ENCODE measurements at places on chromosomes 3 and 15.
A peak's percentile ranks its signal among the peaks of the same experiment; 100 is the strongest.

DNA sequence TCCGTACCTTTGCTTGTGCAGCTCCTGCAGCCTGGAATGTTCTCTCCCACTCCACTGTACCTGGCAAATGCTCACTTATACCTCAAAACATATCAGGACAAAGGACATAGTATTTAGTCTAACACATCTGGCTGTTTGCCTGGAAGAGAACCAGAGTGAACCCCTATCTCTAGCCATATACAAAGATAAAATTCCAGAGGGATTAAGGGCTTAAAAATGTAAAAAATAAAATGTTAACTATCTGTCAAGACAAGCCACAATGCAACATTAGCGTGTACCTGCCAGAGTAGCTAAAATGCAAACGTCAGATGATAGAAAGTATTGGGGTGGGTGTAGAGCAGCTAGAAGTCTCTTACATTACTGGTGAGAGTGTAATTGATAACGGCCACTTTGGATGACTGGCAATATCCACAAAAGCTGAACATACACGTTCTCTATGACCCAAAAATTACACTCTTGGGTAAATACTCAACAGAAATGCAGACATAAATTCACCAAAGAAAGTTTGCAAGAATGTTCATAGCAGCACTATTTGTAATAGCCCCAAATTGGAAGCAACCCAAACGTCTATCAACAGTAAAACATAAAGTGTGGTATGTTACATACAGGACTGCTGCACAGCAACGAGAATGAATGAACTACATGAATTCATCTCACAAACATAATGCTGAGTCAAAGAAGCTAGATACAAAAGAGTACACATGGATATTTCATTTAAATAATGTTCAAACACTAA is 18.2 kb upstream of the ADPGK start:
- DNase-seq, result no peak

DNA sequence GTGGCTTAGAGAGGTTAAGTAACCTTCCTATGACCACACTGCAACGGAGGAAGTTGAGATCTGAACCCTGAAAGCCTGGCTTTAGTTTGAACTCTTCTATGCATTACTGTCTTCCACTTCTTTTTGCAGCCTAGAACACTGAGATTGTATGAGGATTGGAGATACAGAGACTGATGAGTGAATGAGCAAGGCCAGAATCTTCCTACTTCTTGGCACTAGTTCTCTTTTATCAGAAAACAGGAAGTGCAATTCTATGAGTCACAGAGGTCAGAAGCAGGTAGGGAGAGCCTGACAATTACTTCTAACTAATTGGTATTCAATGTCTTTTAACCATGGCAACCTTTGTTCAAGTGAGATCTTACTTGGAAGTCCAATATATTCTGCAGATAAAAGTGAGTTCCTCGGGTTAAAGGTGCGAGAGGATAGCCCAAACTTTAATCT is 219.0 kb downstream of the SHQ1 start:
- DNase-seq, result peak; percentile 31

GRCh38 chr3:101050866-101051265 is 57.6 kb upstream of the ABI3BP start:
- DNase-seq, result no peak

DNA sequence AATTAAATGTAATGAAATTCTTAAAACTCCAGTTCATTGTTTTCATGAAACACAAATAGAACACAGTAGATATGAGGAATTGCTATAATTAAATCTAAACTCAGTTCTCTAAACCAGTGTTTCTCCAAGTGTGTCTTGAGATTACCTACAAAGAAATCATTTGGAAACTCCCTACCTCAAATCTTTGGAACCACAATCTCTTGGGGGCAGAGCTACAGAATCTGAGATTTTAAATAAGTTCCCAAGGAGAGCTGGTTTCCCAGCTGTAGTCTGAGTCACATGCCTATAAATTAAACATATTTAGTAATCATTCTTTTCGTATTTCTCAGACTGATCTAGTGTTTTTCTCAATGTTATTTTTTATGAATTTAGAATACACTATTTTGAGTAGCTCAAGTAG is 17.0 kb upstream of the ACTC1 start:
- no peak for DNase-seq

- no peak for DNase-seq
Observed at GRCh38 chr3:59979542-59979941, 929.7 kb upstream of the CFAP20DC start.

GRCh38 chr15:74007820-74008371 is 13.4 kb downstream of the PML start:
- DNase-seq, result no peak

DNA sequence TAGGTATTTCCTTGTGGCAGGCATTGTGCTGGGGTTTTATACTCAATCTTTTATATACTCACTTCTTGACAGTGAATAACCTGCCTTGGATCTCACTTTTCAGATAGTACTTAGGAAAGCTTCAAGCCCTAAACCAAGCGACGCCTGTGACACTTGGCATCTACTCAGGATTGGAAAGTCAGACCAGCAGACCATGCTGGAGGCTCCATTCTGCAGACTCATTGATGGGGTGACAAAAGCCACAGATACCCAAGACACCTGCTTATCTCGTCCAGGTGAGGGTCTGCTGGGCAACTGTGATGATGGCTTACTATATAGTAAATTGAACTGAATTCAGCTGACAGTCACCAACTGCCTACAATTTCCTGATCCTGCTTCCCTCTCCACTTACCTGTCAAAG is 79.4 kb upstream of the MRPS22 start:
- no peak for DNase-seq

DNA sequence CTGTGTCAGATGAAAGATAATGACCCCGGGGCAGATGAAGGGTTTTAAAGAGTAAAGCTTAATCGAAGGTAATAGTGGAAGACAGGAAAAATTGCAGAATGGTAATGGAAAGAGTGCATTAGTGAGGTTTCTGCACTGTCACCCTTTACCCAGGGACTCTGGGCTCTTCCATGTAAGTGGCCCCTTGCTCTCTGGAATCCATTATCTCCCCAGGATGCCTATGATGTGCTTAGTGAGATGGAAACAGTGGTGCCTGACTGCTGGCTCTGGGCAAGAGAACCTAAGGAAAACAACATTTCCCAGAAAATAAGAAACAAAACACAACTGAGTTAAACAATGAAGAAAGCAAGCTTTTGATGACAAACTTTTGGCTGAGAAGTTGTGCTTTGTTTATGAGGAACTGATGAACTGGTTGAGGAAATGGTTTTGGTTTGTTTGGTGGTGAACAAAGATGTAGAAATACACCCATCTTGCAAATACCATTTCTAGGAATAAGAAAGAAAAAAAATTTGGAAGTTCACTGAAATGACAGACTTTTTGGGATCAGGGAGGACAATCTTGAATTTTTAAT is 119.9 kb upstream of the RASGRP1 start:
- no peak for DNase-seq

GRCh38 chr15:57320631-57321220 is 55.6 kb upstream of the CGNL1 start:
- no peak for DNase-seq

DNA sequence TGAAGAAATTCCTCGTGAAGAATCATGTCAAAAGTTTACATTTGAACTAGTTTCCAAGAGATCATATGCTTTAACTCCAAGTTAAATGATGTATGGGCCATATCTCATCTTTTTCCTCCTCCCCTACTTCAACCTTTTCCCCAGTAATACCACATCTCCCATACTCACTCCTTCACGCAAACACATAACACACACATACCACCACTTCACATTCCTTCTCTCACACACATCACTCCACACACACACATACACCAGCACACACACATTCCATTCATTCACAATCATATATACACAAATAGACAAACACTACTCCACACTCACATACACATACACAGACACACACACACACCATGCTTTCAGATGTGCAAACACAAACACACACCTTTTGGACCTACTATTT is 769.0 kb upstream of the NR2F2 start:
- DNase-seq, result no peak

DNA sequence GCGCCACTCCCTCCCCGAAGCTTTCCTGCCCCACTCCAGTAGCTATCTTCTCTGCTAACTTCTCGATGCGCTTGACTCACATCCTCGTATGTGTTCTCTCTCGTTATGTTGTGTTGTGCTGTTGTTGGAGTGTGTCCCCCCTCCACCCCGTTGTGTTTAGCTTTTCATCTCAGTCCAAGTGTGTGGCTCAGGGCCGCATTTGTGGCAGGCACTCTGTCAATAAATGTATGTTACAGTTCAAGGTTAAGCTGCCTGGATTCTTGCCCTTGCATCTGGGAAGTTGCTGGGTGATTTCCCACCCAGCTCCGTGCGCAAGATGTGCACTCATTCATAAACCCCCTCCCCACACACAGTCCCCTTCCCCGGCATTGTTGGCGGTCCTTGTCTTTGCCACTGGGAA is 71.9 kb downstream of the PGPEP1L start:
- DNase-seq, result no peak

DNA sequence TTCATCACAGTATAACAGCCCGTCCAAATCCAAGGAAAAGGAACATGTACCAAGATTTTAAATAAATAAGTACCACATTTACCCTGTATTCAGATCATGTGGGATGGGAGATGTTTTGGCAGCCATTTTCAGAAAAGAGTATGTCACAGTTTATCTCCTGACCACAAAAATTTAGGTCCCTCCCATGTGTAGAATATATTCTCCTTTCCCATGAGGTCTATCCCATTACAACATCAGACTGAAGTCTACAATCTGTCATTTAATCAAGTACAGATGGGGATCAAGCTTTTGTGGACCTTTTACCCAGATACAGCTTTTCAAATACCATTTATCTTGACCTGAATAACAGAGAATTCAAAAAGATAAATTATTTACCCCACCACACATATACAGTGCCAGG is 444.5 kb downstream of the PLOD2 start:
- no peak for DNase-seq

- DNase-seq, result no peak
Observed at GRCh38 chr3:179503640-179504039, 52.4 kb upstream of the GNB4 start.

GRCh38 chr15:60093273-60094067 is 89.4 kb downstream of the FOXB1 start:
- DNase-seq, result no peak

- DNase-seq, result no peak
Observed at GRCh38 chr3:45947361-45947760, 4.1 kb downstream of the CXCR6 start.

DNA sequence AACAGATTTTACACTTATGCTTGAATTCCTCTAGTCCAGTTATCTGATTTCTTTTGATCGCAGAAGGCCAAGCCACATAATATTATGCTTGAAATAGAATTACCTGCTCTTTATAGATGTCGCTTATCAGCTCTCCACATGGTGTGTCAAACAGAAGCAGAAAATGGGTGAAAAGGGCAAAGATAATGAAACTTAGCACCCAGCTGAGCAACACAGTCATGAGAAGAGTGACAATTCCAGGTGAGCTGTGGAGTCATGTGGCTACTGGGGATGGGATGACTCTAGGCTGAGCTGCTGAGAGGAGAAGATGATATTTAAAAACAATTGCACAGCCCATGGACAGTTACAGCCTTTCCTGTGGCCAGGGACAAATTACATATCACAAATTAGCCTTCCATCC is 398.7 kb upstream of the PDZRN3 start:
- DNase-seq, result no peak

DNA sequence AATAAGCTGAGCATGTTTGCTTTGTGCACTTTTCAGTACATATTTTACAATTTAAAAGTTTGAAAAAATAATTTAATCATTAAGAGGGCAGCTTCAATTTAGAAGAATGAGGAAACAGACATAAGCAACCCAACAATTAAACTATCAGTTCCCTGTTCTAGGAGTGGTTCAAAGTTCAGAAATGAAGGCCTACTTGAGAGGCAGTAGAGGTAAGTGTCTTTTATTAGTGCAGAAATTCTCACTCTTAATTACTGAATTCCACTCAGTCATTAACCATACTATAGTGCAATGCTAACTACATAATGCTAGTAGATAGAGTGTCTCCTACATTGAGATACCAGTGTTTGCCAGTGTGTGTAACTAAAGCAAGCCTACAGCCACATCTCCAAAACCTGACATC is 73.1 kb downstream of the TNIK start:
- DNase-seq, result no peak

DNA sequence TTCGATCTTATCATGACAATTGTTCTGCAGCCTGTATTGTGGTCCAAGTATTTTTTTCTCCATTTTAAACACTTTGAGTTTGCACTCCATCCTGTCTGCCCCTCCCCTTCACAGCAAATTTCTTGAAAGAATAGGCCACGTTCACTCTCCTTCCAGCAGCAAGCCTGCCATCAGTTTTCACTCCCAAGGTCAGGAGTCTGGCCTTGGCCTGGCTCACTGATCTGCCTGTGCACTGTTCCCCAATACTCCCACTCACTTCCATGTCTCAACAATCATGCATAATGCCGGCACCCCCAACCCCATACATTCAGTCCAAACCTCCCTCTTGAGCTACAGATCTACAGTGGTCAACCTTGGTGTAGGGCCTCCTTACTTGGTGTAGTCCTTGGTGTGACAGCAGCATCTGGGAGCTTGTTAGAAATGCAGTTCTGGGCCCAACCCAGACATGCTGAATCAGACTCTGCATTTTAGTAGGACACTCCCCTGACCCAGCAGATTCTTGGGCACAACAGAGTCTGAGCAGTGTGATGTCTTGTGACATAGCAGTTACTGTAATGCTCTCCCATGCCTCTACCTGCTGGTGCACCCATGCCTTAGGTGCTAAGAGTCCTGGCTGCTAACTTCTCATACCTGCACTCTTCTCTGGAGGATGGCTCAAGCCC is 58.3 kb upstream of the XCR1 start:
- no peak for DNase-seq

DNA sequence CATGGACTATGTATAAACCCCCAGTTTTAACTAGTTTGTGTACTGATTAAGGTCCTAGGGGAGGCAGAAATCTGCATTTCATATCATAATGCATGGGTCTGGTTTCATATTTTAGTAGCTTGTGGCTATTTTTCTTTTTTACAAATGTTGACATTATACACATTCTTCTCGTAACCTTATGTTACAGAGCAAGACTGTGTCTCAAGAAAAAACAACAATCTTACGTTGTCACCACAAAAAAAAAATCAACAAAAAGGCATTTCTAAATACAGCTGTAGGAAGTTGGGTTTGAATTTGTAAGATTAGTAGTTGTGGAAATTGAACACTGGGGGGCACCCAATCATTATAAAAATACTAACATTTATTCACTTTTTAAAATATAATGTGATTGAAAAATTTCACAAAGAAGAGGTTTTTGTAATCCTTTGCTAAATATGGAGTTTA is 17.9 kb downstream of the SERP1 start:
- no peak for DNase-seq

- DNase-seq, result no peak
Observed at GRCh38 chr3:171183042-171183441, 156.5 kb upstream of the SLC2A2 start.

GRCh38 chr3:32850226-32850625 is 32.4 kb downstream of the TRIM71 start:
- DNase-seq, result no peak

All from urothelium cell line (cell line).